ENCODE measurements at places on chromosomes 13 and 19.

DNA sequence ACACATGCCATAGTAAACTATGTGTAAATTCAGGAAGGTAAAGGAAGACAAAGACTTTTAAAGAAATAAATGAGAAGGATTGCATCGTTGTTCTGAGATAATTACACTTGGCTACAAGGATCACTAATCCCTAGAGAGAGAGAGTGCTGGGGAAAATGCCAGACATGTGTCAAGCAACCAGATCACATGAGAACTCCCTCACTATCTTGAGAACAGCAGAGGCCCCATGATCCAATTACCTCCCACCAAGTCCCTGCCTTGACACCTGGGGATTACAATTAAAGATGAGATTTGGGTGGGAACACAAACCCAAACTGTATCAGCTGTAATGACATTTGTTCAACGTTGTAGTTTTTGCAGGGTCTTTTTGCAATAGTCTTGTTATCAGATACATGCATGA is 1600.9 kb upstream of the MIR17HG start:
- DNase-seq: no peak

DNA sequence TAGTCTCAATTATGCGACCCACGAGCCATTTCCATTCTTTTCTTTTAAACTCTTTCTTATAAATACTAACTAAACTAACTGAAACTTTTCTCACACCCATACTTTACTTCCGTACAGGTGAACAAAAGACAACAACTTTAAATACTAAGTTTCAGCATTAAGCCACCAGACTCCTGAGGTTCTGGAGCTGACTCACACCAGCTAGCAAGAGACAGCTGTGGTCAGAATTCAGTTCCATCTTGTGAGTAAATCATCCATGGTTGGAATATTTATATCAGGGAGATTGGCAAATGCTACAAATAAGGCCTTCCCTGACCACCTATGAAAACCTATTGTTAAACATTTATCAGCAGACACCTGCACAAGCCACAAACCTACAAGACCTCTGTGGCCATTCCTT is 897.0 kb downstream of the EFNB2 start:
- DNase-seq: no peak

GRCh38 chr13:75774176-75774575 is 138.0 kb downstream of the LMO7 start:
- DNase-seq: no peak

GRCh38 chr13:90632184-90632583 is 715.3 kb upstream of the MIR17HG start:
- DNase-seq: no peak

DNA sequence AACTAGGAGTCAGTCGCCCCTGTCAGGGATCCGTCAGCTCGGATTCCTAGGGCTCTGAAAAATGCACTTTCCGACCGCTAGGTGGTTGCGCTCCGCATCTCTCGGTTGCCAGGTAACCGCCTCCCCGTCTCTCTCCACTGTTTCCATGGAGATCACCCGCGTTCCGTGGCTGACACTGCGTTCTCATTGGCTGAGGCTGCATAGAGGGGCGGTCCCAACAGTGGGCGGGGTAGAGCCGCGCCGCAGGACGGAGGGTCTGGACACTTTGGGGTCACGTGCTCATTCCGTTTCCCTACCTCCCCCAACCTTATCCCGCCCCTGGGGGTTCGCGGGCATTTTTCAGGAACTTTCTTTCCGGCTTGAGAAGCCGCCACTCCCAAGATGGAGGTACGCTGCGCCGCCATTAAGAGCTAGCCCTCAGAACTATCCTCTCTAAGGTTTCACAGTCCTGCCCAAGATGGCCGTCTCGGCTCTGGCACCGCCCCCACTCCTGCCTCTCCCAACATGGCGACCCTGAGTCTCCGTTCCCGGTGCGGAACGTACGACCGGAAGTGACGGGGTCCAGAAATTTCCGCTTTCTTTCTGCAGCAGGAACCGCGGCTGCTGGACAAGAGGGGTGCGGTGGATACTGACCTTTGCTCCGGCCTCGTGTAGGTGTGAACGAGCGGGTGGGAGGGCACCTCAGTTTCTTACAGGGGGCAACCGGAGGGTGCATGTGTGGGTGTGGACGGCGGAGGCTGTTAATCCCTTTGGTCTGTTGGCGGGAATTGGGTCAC is at the start of the genes ODAD3 and PRKCSH:
TSS of gene ODAD3 (minus strand) at position 65 of the 776 bp plus-strand sequence. CDS start 105 bp downstream, outside the sequence.
TSS of gene PRKCSH (plus strand) at position 579 of the 776 bp plus-strand sequence. CDS start 483 bp downstream, outside the sequence.
- peak; percentile 96 for DNase-seq

- no peak for DNase-seq
These were observed 11.8 kb upstream of the PLA2G4C start for GRCh38 chr19:48122421-48122820.

All from NCI-H526 treated with DMSO at 0.1 percent for 48 hours (cell line).